ENCODE measurements at places on chromosomes 4 and X. TPM values are rescaled to one million over a fixed set of nuclear protein-coding genes. Genes with fewer than 3 reads are reported as not detected.

The NPY5R gene
- total RNA-seq, result 2.7 TPM

The IQCM gene
- not detected for total RNA-seq

The RENBP gene
- total RNA-seq, result 0.98 TPM

The TRPC5OS gene
- total RNA-seq, result not detected

The TNIP2 gene
- 41.9 TPM for total RNA-seq

The ZMAT1 gene
- 0.33 TPM for total RNA-seq

The FHDC1 gene
- total RNA-seq, result 2.2 TPM

The UGT2B11 gene
- not detected for total RNA-seq

The MAN2B2 gene
- 49.6 TPM for total RNA-seq

The F11 gene
- total RNA-seq, result not detected

The STIM2 gene
- total RNA-seq, result 8.1 TPM

The GPRASP1 gene
- total RNA-seq, result 0.38 TPM

The PASD1 gene
- not detected for total RNA-seq

The FOXR2 gene
- not detected for total RNA-seq

The SH3D19 gene
- 19.1 TPM for total RNA-seq

The CENPE gene
- 11.2 TPM for total RNA-seq

The BMX gene
- not detected for total RNA-seq

The ABCD1 gene
- total RNA-seq, result 22.2 TPM

The IL2 gene
- not detected for total RNA-seq

The PPARGC1A gene
- 4.2 TPM for total RNA-seq

The CCSER1 gene
- total RNA-seq, result 0.65 TPM

The TENM3 gene
- total RNA-seq, result 56.1 TPM

The ALPK1 gene
- 3.7 TPM for total RNA-seq

The RTL3 gene
- not detected for total RNA-seq

The SCRG1 gene
- not detected for total RNA-seq

The SSX7 gene
- not detected for total RNA-seq

The ITM2A gene
- 0.33 TPM for total RNA-seq

The LUZP4 gene
- not detected for total RNA-seq

The FAM47E gene
- total RNA-seq, result 0.51 TPM

The SERPINA7 gene
- not detected for total RNA-seq

The AMBN gene
- total RNA-seq, result not detected

The ARHGAP4 gene
- total RNA-seq, result 16.7 TPM

The BBS12 gene
- 1.1 TPM for total RNA-seq
